ENCODE measurements at places on chromosomes 6 and 20.

GRCh38 chr6:27419363-27419762 is 30.8 kb downstream of the ZNF391 start:
- no peak for DNase-seq

- no peak for DNase-seq
Measured at GRCh38 chr6:132122176-132122575, 171.0 kb upstream of the CCN2 start.

GRCh38 chr20:39862470-39862891 is 826.6 kb downstream of the MAFB start:
- no peak for DNase-seq

GRCh38 chr20:6525447-6526303 is 241.8 kb upstream of the BMP2 start:
- no peak for DNase-seq

DNA sequence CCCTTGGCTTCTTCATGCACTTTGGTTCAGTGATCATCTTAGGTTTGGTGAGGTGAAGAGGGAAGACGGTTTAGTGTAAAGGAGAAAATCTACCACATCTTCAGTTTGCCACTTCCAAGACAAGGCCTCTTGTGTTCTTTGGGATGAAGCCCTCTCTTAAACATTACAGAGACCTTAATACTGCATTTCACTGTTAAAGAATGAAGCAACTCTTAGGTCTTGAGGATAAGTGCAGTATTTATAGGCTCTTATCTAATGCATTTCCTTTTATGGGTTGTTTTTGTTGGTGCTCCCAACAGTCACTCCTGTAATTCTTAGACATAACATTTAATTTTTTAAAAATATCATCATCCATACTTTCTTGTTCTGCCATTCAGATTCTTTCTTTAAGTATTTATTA is 139.9 kb upstream of the LAMP5 start:
- no peak for DNase-seq

- no peak for DNase-seq
Measured at GRCh38 chr20:11130554-11131166, 456.9 kb upstream of the JAG1 start.

GRCh38 chr6:106180208-106180607 is 94.1 kb downstream of the PRDM1 start:
- DNase-seq, result no peak

- DNase-seq, result no peak
Measured at GRCh38 chr20:58630063-58630462, 21.0 kb upstream of the STX16 start.

DNA sequence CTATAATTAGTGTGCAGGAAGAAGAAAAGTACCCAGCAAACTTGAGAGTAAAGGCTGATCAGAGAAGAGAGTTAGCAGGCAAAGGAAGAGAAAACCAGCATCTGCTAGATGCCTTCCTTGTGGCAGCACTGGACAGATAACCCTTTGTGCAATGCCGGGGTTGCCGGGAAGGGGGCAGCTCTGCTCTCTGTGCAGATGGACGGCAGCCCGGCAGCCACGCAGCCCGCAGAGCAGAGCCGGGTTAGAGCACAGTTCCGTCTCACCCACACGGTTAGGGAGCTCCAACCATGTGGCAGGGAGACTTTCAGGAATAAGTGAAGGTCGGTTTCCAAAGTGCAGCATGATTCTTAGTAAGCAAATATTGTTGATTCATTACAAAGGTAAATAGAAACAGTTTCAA is 80.0 kb upstream of the RPS6KA2 start:
- peak; percentile 72 for DNase-seq

GRCh38 chr6:115969207-115969929 is 91.3 kb downstream of the FRK start:
- DNase-seq, result peak; percentile 87

GRCh38 chr20:33971147-33971975 is 22.4 kb upstream of the RALY start:
- DNase-seq, result no peak

DNA sequence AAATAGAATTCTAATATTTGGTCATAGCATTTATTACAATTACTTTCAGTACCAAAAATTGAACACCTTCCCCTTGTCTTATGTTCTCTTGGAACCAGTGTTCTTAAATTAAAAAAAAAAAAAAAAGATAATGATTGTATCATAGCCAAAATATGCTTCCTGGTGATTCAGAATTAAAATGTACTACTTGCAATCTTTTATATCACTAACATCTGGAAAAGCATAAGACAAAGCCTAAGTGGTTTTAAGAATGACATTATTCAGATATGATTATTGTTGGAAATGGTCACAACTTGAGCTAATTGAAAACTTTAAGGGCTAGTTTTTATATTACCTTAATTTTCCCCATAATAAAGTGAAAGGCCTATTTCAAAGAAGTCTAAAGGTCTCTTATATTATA is 493.3 kb upstream of the MARCKS start:
- DNase-seq, result no peak

GRCh38 chr20:15018966-15019365 is 681.6 kb upstream of the FLRT3 start:
- DNase-seq, result no peak

DNA sequence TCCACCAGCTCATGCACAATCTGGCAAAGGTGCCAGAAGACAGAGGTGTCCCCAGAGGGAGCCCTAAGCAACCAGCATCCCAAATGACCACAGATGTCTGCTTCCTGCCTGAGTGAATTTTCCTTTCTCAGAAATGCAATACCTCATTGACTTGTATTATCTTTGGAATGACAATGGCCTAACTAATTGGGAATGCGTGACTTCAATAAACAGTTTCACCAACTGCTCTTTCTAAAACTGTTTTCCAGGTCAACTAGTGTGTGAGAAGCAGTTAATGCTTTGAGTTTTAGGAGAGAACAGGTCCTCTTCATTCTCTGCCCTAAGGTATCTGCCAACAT is 108.9 kb upstream of the SNX9 start:
- no peak for DNase-seq

GRCh38 chr20:34102342-34102741 is 9.7 kb downstream of the EIF2S2 start:
- no peak for DNase-seq

DNA sequence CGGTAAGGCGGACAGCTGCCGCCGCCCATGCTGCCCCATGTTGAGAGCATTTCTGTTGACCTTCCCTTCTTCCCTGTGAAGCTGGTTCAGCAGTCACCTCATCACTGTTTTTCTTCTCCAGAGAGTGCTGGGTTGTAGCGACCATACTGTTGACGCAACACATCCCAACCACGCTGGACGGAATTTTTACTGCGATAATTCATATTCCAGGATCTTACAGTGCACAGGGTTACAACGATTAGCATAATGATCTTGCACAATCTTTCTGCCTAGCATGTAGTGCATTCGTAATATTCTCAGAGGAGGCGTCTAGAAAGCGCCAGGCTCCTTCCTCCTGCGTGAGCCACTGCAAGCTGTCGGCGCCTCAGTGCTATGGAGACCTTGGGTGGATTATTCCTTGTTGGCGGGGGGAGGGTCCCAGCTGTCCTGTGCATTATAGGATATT is 137.0 kb downstream of the MTHFD1L start:
- DNase-seq, result no peak

DNA sequence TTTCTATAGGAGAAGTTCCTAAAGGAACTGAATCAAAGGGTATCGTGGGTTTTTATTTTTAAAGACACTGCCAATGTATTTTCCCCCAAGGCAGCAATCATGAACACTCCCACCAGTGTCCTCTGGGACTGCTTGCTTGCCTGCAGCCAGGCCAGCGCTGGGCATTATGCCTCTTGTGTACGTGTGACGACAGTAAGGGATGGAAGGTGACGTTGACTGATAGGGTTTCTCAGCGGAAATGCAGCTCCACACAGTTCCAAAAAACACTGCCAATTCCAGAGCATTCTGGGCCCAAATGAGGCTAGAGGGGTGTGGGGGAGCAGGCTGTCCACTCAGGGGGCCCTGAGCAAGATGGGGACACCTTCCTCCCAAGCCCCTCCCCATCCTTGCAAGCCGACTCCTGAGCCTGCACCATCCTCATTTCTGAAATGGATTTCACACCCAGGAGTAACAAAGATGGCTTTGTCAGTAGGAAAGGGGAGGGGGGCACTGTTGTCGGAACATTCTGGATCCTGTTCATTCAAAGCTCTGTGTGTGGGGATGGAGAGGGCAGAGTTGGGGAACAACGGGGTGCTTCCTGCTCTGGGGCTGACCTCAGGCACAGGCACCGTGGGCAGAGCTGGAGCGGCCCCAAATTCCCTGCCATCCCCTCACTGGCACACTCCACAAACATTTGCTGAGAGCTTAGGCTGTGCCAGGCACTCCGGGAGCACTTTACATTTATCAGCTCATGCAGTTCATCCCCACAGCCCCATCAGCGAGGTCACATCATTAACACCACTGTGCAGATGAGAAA is 20.0 kb downstream of the PREX1 start:
- peak; percentile 90 for DNase-seq

DNA sequence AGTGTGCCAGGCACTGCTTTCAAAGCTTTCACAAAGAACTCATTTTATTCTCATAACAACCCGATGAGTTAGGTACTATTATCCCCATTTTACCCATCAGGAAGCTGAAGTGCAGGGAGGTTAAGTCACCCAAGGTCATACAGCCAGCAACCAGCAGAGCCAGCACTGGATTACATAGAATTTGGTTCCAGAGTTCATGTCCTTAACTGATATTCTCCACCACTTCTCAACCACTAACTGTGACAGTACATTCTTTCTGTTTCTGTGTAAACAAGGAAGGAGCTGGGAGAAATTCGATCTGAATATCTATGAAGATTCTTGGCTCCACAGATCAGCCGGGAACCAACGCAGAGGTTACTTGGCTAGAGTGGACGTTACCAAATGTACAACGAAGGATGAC is 98.0 kb downstream of the KIF16B start:
- peak; percentile 26 for DNase-seq

GRCh38 chr20:44683263-44684046 is 31.7 kb upstream of the CCN5 start:
- DNase-seq, result no peak

DNA sequence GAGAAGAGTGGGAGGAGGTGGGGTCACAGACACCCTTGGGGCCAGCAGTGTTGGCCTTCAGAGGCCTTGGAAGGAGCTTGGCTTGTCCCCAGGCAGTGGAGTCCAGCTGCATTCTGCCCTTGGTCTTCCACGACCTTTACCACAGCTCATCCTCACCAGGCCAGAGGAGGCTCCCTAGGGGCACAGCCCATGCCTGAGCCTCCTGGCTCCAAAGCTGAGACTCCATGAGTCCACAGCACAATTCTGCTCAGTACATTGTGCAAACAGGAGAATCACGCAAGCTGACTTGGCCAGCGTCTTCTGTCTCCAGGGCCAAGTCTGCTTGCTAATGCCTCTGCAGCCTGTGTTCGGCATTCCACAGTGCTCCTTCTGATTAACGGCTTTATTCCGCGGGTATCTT is 337.2 kb downstream of the SMOC2 start:
- peak; percentile 31 for DNase-seq

DNA sequence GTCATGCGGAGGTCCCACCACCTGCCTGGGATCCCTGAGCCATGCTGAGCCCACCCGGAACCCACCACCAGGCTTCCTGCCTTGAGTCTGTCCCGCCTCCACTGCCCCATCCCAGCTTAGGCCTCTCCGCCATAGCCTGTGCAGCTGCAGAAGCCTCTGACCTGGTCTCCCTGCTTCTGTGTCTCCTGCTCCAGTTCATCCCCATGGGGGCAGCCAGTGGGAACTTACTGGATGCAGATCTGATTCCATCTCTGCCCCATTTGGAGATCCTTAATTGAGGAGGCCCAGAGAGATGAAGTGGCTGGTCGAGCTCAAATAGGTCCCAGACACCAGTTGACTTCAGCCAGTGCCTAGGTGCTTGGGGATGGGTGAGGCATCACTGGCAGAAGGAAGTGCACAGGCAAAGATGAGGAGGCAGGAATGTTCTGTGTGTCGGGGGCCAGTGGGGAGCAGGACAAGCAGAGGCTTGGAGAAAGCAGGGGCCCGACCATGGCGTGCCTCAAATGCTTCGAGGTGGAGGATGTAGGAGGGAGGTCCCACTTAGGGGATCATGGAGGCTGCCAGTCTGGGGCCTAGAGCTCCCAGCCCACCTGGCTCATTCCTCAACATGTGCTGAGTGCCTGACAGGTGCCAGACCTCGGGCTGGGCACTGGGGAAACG is 112.8 kb downstream of the TOX2 start:
- no peak for DNase-seq

DNA sequence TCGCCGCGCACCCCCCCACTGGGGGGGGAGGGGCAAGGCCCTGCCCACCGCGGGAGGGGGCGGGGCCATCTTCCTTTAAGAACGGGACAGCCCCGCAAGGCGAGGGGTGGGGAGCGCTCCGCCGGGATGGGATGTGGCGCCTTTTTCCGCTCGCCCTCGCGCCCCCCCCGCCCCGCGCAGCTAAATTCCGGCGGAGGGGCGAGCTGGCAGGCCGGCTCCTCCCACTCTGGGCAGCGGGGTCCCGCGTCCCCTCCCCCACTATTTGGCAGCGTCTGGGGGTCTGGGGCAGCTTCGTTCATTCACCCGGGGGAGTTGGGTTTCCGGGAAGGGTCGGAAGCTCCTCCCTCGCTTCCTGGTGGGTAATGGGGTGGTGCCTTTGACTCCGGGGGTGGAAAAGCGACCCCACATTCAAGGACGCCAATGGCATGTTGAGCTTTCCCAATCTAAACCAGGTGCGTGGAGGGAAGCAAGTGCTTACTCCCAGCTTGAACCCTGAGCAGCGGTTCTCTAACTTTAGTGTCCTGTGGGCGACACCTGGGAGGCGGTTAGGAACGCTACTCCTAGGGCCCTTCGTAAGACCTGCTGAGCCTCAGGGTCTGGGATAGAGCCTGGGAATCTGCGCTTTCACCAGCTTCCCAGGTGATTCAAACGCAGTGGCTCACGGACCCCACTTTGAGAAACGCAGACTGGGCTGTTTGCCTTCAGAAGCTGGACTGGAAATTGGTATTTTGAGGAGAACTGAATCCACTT is 927 bp downstream of the ASXL1 start:
- peak; percentile 56 for DNase-seq

DNA sequence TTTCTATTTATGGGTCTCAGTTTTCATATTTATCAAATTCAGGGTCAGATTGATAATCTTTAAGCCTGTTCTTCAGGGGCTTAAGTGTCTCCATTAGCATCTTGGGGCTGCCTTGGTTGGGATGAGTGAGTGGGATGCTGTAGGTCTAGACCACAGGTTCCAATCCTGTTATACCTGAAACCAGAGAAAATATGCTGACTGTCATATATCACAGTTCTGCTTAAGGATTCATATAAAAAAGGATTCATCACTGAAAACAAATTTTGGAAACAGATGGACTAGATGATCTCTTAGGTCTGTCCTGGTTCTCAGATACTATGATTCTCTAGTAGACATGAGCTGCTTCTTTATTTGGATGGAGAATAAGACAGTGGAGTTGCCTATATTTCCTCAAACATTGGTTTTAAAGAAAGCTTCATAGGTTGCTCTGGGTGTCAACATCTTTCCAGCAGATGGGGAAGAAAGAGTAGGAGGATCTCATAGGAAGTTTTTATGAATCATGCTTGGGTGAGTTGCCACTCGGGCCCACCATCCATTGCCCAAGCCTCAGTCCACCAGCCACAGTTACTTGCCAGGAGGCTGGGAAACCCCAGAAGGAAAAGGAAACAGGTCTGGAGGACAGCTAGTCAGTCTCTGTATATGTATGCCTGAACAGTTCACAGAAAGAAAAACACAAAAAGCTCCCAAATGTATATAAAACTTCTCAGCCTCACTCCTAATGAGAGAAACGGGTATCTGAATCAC is 42.9 kb upstream of the MAP7 start:
- no peak for DNase-seq
